ENCODE measurements at places on chromosomes 16 and 17.

GRCh38 chr17:14201988-14202380 is 34.7 kb downstream of the CDRT15 start:
- DNase-seq: no peak

- no peak for DNase-seq
These were observed 96.9 kb upstream of the ADAMTS18 start for GRCh38 chr16:77531752-77532151.

- DNase-seq: peak; percentile 57
These were observed at the start of gene FBXO47 for GRCh38 chr17:38967290-38967738. FBXO47 (minus strand) TSS chr17:38967403; CDS start chr17:38963025, 4,378 bp downstream.

- DNase-seq: no peak
These were observed 4.5 kb downstream of the ZNF652 start for GRCh38 chr17:49357516-49357915.

- DNase-seq: no peak
These were observed 44.7 kb downstream of the HS3ST3A1 start for GRCh38 chr17:13557077-13557476.

- DNase-seq: no peak
These were observed 655 bp upstream of the NPTX1 start for GRCh38 chr17:80476877-80477646.

DNA sequence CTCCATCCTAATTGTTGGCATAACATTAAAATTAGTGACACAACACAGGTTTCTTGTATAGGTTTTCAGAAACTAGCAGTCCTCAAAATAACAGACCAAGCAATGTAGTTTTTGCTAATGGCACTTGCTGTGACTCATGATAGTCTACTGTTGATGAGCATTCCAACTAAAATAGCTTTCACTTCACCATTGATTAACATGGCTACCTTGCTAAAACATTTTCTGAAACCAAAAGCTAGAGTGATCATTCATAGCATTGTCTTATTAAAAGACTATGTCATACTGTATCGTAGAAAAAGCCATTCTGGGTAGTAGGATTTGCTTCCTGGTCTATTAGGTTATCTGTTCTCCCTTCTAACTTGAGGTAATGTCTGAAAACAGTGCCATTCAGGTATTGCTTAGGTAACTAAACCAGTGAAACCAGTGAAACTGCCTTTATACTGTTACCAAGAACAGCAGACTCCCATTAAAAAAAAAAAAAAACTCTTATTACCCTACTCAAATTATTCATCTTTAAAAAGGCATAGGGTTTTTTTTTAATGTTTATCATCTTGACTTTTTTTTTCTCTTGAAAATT is 2.5 kb upstream of the CLTC start:
- no peak for DNase-seq

GRCh38 chr16:11402745-11403533 is 57.7 kb downstream of the RMI2 start:
- DNase-seq: no peak

GRCh38 chr17:35790841-35791240 is 4.6 kb downstream of the MMP28 start:
- no peak for DNase-seq

DNA sequence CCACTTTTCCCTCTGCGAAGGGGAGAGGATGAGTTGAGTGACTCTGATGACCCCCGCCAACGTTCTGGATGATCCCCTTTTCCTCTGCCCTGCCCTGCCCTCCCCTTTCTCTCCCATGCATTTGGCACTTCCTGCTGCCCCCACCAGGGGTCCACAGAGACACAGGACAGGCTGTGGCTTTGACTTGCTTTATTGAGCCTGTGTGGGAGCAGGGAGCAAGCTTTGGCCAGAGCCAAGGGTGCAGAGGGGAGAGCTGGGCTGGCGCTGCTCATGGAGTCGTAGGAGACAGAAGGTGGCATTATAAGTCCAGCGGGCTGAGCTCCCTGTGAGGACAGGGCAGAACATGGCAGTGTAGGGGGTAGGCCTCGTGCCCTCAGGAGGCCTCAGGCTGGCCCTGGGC is 1.6 kb downstream of the PPY start:
- no peak for DNase-seq

- no peak for DNase-seq
These were observed 86.4 kb upstream of the LGALS9 start for GRCh38 chr17:27544350-27545131.

DNA sequence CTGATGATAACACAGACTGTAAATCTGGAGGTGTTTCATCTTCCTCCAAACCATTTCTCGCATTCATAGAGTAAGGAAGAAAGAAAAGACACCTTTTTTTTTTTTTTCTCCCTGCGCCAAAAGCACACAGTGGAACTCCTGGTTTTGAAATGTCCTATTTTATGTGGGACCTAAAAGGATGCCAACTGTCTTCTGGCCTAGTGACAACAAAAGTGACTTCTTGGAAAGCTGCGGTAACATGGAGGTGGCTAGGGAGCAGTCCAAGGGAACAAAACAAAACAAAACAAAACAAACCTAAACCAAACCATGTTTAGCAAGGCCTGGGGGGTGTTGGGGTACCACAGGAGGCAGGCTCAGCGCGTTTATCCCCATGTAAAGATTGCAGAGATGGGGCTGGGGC is 174.8 kb downstream of the XYLT1 start:
- DNase-seq: no peak

- peak; percentile 32 for DNase-seq
These were observed 1.3 kb upstream of the TMEM92 start for GRCh38 chr17:50272711-50273653.

DNA sequence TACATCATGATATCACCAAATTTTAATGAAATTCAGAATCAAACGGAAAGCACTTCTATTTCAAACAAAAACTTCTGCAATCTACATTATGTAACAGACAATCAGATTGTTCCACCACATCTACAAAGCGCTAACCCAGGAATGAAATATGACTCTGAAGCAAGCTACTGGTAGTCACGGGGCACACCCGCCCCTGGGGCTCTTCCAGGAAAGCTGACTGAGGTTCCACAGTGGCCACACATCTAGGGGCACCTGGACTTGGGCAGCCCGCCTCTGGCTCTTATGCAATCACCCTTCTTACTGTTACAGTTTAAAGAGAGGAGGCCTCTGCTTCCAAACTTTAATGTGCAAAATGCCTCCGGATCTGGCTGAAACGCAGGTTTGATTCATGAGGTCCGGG is 27.5 kb downstream of the ZCCHC14 start:
- DNase-seq: no peak

GRCh38 chr16:57051696-57052228 is 40.6 kb upstream of the CPNE2 start:
- no peak for DNase-seq

GRCh38 chr17:40686192-40686591 is 17.4 kb downstream of the KRT24 start:
- DNase-seq: no peak

- no peak for DNase-seq
These were observed 44.2 kb upstream of the TANC2 start for GRCh38 chr17:62921817-62922216.

GRCh38 chr17:80446645-80447405 is 29.6 kb downstream of the NPTX1 start:
- DNase-seq: no peak

DNA sequence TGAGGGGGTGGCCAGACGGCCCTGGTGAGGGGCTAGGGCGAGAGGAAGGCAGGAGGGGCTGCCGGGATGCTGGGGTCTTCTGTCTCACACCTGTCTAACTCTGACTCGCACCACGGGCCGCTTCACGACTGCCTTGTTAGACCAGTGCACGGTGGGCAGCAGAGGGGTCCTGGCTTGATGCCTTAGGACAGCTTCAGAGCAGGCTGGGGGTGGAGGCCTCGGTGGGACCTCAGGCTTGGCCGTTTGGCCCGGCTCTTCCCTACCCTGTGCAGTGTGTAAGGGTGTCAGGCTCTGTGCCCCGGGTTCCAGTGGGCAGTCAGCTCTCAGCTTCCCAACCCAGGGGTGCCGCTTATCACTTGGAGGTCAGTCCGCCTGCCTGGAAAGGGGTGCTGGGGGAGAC is 100.7 kb downstream of the OR1D5 start:
- no peak for DNase-seq

DNA sequence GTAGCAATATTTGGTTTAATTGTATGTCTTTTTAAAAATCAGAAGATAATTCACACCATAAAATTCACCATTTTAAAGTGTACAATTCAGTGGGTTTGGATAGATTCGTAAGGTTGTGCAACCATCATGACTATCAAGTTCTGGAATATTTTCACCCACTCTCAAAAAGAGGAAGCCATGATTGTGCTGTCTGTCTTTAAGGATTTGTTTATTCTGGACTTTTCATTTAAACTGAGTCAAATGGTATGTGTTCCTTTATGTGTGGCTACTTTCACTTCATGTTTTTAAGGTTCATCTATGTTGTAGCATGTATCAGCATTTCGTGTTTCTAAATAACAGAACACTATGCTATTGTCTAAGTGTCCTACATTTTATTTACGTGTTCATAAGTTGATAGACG is 68.1 kb upstream of the CPHXL start:
- DNase-seq: no peak
